WERI-Rb-1 (cell line): ENCODE measurements at places on chromosomes 1 and 21.

DNA sequence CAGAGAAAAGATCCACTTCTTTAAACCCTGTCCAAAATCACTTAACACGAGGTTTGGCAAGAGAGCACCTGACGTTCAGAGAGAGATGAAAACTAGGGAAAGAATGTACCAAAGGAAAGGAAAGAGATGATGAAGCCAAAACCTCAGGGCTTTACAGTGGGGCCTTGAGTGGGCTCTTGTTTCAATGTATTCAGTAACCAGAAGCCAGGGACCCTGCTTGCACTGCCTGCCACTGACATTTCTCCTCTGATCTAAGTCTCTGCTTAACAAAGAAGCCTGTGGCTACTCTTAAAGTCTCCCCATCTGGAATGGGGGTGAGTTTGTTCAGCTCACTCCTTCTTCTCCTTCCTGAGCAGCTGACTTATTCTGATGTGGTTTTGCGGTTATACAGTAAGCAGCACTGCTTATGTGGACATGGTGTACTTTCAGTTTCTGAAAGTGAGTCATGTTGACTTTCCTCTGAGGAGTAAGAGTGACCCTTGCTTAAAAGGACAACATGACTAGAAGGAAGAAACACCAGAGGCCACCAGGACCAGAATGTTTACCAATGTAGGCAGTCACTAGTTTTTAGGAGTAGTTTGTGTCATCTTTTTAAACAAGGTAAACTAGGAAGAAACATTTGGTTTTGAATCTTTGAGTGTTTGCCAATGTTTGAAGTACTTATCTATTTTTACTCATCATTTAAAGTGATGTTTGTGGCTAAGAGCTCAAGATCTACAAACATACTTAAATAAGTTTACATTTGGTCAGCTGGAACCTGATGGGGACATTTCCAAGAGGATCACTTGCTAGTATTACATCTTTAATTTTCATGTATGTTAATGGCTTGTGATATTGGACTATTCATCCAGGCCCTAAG is 87.4 kb downstream of the FASLG start:
- no peak for DNase-seq

DNA sequence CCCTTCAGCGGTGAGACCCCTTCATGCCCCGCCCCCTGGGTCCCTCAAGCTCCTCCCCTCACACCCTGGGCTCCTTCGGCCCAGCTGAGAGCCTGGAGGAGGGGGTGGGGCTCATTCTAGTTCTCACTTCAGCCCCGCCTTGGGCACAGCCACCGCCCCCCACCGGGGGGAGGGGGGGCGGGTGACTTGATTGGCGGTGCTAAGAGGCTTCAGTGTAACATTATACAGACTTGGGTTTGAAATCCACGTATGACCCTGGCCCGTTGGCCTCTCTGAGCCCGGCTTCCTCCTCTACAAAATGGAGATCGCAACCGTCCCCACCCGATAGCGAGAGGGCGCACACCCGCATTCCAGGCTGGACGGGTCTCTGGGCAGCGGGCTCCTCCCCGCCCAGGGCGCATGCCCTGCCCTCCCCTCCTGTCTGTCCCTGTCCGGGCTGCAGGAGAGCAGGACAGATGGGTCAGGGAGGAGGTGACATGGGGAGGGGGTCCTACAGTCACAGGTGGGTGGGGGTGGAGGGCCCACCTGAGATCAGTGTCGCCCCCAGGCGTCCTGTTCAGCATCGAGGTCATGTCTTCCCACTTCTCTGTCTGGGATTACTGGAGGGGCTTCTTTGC is 5.1 kb downstream of the CLCNKB start:
- DNase-seq = peak; percentile 60

DNA sequence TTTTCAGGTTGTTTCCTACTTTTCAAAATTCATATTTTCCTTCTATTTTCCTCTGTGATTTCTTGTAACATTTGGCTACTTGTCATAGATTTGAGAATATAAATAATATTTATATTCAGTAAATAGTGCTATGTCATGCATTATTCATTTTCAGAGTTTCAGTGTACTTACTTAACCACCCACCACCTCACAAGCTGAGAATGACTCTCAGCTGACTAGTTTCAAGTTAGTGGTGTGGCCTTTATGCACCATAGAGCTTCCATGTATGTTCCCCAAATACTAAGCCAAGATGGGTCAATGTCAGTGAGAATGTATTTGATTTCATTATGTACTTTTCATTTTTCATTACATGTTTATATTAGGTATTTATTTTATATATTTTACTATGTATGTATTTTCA is 56.9 kb upstream of the RGS1 start:
- DNase-seq = no peak

GRCh38 chr1:15678578-15678977 is 5.5 kb upstream of the PLEKHM2 start:
- no peak for DNase-seq

DNA sequence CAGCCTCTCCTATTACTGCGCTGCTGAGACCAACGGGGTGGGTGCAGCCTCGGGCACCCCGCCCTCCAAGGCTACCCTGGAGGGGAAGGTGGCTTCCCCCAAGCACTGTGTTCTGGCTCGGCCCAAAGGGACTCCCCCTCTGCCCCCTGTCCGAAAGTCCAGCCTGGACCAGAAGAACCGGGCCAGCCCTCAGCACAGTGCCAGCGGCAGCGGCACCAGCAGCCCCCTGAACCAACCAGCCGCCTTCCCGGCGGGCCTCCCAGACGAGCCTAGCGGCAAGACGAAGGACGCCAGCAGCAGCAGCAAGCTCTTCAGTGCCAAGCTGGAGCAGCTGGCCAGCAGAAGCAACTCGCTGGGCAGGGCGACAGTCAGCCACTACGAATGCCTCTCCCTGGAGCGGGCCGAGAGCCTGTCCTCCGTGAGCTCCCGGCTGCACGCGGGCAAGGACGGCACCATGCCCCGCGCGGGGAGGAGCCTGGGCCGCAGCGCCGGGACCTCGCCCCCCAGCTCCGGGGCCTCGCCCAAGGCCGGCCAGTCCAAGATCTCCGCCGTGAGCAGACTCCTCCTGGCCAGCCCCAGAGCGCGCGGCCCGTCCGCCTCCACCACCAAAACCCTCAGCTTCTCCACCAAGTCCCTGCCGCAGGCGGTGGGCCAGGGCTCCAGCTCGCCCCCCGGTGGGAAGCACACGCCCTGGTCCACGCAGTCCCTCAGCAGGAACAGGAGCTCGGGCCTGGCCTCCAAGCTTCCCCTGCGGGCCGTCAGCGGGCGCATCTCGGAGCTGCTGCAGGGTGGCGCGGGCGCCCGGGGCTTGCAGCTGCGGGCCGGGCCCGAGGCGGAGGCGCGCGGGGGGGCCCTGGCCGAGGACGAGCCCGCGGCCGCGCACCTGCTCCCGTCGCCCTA is 533.1 kb downstream of the KIF26B start:
- DNase-seq = no peak

- DNase-seq = no peak
Measured at GRCh38 chr21:38712664-38713063, 93.1 kb upstream of the ETS2 start.

DNA sequence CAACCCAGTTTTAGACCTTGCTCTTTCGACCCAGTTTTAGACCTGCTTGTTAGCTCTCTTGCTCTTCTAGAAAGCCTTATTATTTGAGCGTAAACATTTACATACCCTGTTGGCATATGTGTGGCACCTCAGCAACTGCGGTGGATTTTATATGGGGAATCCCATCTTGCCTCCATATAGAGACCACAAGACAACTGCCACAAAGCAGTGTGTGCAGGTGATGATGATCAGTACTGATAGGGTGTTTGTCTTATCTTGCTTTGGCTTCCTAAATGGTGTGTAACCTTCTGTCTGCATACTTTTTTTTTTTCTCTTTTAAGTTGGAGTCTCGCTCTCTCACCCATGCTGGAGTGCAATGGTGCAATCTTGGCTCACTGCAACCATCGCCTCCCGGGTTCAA is 1270.8 kb downstream of the MRPL39 start:
- no peak for DNase-seq

DNA sequence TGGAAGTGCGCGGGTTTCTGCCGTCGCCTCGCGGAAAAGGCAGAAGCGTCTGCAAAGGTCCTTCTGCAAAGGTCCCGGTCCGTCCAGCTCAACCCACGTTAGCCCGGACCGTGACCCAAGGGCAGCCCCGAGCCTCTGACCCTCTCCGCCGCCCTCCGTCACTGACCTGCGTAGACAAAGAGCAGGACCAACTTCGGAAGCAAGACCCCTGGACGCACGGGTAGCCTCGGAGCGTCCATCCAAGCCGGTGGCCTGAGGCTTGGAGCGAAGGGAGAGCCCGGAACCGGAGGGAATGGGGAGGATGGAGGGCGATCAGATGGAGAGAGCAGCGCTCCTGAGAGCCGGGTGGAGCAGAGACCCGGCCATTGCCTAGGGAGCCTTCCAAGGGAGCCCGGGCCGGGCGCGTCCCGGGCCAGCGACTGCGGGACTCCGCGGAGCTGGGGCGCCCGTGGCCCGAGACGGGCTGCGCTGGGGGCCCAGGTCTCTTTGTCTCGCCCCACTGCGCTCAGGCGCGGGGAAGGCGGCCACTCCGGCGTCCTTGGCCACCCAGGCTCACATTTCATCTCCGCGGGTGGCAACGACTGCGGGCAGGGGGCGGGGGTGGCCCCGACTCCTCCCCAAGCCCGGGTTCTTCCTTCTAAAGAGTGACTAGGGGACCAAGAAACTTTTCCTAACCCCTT is at the start of gene CYYR1:
CYYR1 (minus strand) TSS at position 585 of the 680 bp plus-strand sequence; CDS start at position 239, 346 bp downstream.
- no peak for DNase-seq

DNA sequence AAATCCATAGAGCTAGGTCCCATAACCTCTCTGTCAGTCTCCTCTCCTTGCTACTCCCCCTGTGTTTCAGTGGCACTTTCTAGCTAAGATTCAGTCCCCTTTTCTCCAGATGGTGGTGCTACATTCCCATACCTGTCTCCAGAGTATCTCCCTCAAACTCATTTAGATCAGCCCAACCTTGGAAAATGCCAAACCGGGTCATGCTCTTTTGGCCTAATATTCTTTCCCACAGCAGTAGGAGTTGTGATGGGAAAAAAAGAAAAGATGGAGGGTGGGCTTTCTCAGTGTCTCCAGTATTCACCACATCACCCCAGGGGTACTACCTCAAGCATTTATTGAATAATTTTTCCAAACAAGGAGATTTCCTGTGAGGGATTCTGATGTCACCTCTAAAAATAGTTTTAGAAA is 3.2 kb upstream of the RXFP4 start:
- peak; percentile 70 for DNase-seq
